ENCODE measurements at places on chromosomes 1 and 21. TPM values are rescaled to one million over a fixed set of nuclear protein-coding genes. Genes with fewer than 3 reads are reported as not detected.

DNA sequence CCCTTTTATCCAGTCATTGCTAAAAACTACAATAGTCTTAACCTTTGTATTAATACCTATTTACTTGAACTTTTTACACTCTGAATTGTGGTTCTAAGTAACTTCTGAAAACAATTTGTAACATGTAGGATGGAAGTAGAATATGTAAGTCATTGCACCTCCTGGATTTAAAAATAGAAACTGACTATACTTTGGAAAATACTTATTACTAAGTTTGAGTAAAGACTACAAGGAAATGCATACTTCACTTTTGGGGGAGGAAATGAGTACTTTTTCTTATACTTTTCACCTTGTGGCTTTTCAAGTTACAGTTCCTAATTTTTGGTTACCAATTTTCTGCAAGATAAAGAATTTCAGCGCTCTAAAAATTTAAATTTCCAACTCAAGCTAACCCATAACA is 8.7 kb downstream of the RGS18 start:
- DNase-seq: no peak

The SYTL1 gene
- 6.4 TPM for total RNA-seq

The POLR3C gene
- 26.8 TPM for total RNA-seq

DNA sequence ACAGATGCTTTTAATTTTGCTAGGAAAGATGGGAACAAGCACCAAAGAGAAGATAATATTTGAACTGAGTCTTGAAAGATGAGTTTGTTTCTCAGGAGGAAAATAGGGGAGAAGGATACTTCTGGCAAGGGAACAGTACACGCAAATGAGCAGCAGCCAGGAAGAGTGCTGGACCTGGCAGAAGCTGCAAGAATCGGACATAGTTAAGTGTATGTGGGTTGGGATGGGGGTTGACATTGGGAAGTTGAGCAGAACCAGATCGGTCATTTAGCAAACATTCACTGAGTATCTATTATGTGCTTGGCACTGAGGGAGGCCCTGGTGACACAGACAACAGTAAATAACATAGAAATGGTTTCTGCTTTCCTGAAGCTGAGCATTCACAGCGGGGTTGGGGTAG is 198.8 kb downstream of the PLPP3 start:
- no peak for DNase-seq

DNA sequence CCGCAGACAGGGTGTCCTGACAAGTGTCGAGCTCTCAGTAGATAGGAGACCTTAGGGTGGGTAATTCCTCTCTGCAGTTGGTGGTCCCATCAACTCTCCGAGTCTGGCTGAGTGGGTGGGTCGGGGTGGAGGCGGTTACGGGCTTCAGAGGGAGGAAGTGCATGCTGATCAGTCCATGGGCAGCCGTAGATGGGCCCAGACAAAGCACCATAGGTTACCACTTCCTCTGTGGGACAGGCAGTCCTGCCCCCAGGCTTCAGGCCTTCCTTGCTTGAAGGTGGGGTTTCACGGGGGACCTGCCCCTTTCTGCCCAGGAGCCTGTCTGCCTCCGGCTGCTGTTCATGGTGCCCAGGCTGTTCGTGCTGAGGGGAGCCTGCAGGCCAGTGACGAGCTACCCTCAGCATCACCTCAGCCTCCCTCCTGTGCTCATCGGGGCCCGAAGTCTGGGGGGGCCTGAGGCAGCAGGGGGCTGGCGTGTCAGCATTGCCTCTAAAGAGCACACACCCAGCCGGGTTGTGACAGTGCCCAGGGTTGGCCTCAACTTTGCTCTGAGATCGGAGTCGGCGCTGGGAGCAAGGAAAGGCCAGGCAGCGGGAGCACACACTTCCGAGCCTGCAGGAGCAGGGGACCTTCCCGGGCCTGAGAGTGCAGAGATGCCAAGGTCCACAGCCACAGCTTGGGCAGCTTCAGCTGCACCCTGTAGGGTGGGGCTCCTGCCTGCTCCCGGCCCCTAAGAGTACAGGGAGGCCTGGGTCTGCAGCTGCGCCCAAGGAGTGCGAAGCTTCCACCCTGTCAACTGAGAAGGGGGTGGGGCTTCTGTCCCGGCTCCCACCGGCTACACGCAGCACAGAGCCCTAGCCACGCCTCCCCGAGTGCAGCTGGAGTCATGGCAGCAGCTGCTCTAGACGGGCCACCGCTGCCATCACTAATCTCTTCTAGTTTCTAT is 225.4 kb upstream of the NRIP1 start:
- DNase-seq: peak; percentile 72

GRCh38 chr1:210252621-210253051 is 20.0 kb downstream of the SERTAD4 start:
- DNase-seq: peak; percentile 68

The RPTN gene
- not detected for total RNA-seq

The OR10K2 gene
- total RNA-seq: not detected

The CALML6 gene
- 1.3 TPM for total RNA-seq

DNA sequence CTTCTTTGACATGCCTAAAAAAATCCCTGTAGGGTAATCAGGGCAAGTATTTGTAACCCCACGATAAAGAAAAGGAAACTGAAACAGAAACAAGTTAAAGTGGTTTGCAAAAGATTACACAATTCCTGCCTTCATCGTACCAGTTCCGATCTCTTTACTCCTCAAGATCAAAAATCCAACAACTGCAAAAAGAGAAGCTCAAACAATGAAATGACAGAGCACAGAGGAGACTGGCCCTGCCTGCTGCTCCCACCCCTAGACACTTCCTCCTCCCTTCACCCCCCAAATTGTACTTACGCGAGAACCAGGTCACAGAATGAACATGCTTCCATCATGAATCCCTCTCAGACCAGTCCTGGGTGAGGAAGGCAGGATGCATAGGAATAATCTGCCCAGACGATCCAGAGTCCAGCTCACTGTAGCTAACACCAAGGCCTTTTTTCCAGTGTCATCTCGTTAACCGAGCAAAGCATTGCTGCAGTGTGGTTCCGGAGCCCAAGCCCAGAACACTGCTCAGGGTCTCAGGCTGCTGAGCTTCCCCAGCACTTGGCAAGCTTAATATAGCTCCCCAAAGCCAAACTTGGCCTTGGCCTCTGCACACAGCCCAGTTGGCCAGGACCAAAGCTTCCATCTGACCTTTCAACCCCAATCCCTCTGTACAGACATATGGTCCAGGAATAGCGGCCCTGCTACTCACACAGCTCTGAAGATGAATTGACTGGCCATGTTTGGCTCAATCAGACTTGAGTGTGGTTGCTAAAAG is 20.3 kb downstream of the RXRG start:
- DNase-seq: no peak

DNA sequence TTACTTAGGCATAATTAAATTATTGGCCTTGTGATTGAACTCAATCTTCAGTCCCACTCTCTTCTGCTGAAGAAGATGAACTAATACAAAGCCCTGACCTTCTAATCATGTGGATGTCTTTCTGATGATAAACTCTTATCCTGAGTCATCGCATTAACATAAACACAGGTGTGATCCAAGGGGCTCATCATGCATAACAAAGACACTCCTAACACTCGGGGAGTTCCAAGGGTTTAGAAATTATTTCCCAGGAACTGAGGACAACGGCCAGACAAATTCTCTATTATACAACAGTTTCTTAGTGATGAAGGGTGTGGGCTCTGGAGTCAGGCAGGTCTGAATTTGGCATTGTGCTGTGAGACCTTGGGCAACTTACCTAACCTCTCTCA is 18.0 kb downstream of the DUSP10 start:
- DNase-seq: no peak

The HEYL gene
- 3.5 TPM for total RNA-seq

Measured in H1 (cell line).